ENCODE measurements at places on chromosomes 12 and 14.

DNA sequence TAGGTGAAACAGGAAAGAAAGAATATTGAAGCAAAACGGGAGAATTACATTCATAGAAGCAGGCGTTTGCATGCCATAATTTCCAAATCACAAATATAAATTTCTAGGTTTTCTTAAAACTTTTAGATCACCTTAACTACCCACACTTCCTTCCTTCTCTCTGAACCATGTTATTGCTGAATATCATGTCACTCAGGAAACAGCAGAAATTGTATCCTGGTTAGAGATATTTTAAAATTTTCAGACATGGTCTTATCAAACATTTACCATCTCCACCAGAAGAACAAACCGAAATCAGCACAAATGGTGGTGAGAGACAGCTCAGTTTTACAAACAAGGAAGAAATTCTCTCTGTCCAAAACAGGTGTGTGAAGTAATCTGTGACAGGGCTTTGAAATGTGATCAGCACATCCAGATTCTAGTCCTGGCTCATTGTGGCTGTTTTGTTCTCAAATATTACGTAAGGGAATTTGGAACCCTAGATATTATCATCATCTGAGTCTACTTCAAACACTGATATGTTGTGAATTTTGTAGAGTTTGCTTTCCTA, 16.3 kb downstream of the TESPA1 start:
- DNase-seq: no peak

GRCh38 chr12:6166808-6167207, 33.4 kb upstream of the CD9 start:
- no peak for DNase-seq

- DNase-seq: no peak
Measured at GRCh38 chr12:111596985-111597830, 1.9 kb downstream of the ATXN2 start.

- DNase-seq: no peak
Measured at GRCh38 chr12:57377103-57377840, 53.6 kb downstream of the R3HDM2 start.

DNA sequence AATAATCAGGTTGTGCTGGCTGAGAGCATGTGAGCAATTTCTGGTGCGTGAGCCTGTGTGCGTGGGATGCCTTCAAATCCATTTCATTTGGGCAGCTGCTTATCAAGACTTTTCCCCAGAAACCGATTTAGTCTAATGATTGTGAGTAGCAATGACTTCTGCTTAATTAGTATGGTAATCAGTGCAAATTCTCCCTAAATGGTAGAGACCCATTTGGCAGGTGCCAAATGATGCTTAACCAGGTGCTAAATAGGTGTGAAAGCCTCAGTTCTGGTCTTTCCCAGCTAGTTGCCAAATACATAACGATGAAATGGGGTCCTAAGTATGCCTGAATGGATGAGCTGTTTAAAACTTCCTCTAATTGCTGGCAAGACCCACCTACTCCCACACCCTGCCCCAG, 248.4 kb upstream of the CCDC196 start:
- DNase-seq: no peak

DNA sequence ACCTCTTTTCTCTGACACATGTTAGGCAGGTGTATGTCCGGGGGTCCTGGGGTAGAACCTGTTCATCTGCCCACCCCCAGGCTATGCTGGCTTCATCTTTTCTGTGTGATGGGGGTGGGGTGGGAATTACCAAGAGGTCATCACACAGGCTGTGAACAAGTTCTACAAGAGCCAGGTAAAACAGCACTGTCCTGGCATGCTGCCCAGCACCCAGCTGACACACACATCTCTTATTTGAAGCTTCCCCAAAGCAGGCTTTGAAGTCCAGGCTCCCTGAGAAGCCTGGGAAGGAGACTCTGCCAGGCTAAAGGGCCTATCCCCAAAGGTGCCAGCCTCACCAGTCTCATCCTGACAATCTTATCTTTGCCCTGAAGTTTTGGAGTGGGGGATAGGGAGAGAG, 141.1 kb downstream of the ALG10 start:
- DNase-seq: no peak

GRCh38 chr12:10540776-10541205, 35.1 kb downstream of the EIF2S3B start:
- DNase-seq: peak; percentile 81

DNA sequence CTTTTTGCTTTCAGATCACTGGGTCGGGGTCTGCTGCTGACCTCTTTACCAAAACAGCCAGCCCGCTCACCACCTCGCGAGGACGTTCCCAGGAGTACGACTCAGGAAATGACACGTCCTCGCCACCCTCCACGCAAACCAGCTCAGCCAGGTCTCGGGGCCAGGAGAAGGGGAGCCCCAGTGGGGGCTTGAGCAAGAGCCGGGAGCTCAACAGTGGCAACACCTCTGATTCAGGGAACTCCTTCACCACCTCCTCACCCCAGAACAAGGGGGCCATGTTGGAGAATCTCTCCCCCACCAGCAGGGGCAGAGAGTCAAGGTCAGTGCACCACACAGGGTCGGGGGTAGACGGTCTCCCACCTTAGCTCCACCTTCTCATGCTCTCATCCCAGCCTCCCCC, 33.4 kb upstream of the HSPB8 start:
- DNase-seq: no peak

- no peak for DNase-seq
Measured at GRCh38 chr14:49512571-49512970, 73.6 kb downstream of the RPS29 start.

- peak; percentile 85 for DNase-seq
Measured at GRCh38 chr14:29240066-29240465, 473.5 kb downstream of the FOXG1 start.

DNA sequence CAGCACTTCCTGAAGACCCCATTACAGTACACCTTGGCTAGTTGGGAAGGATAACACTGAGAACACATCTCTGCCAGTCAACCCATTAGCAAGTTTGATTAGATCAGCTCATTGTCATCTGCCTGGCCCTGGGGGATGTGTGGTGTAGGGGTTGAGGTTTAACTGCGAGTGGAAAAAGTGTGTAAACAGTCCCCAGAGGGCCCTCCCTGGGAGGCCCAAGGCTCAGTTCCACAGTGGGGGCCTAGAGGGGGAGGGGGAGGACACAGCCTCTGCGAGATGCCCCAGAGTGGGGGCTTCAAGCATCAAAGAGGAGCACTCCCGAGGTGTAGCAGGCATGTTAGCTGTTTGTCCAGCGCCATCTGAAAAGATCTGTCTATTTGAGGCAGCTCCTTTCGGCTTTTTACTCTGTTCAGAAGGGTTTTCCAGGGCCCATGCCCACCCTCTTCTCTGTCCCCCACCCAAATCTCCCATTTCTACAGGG, 344 bp downstream of the LPAR5 start:
- no peak for DNase-seq

DNA sequence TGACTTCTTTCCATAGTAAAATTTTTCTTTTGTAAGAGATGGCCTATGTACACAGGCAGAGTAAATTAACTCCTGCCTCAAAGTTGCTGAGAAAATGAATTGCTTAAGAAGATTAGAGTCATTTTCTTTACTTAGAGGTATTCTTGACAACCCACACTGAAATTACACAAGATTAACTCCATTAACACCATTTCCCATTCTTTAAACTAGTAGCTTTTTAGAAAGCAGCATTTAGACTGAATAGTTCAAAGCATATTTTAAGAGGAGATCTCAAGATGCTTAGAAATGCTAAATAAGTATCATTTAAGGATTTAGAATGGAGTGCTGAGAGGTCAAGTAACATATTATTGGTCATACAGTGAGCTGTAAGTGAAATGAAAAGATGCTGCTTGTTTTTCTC, 35.5 kb downstream of the PUS7L start:
- DNase-seq: no peak

DNA sequence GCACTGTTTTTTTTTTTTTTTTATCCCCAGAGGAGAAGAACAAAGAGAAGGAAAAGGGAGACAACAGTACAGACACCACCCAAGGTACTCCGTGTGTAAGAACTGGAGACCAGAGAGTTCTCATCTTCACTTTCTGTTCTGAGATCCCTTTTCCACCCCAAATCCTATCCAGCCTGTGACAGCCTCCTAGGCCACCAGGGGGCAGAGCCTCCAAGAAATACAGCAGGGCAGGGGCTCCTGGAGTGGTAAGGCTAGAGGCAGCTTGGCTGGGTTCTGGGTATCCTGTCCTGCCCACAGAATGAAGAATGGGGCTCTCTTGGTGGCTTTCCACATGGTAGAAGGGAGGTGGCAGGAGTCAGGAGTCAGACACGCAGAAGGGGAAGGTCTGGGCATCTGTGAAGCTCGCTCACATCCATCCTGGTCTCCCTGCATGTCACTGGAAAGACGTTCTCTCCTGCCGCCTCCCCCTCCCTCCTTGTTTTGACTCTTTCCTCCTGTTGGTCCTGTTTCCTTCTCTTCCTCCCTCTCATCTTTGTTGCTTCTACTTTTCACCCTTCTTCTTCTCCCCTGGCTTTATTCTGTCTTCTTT, 12.0 kb downstream of the CLSTN3 start:
- peak; percentile 21 for DNase-seq

GRCh38 chr12:88623777-88624548, 43.7 kb upstream of the KITLG start:
- no peak for DNase-seq

DNA sequence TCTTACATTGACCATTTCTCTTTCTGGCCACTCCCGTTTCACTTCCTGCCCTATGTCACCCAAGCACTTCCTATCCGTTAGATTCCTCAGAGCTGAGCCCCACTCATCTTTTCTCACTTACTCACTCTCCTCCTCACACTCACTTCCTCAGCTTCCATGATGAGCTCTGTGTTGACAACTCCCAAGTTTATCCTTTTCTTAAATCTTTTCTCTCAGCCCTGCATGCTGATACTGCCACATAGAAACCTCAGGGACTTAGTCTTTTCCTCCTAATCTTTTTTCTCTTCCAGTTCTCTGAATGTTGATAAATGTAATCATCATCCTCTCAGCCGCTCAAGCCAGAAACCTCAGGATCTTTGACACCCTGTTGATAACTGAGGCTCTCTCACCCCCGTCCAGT, 99.6 kb downstream of the ANO6 start:
- DNase-seq: no peak

GRCh38 chr12:109444259-109444658, 32.8 kb downstream of the KCTD10 start:
- DNase-seq: no peak

DNA sequence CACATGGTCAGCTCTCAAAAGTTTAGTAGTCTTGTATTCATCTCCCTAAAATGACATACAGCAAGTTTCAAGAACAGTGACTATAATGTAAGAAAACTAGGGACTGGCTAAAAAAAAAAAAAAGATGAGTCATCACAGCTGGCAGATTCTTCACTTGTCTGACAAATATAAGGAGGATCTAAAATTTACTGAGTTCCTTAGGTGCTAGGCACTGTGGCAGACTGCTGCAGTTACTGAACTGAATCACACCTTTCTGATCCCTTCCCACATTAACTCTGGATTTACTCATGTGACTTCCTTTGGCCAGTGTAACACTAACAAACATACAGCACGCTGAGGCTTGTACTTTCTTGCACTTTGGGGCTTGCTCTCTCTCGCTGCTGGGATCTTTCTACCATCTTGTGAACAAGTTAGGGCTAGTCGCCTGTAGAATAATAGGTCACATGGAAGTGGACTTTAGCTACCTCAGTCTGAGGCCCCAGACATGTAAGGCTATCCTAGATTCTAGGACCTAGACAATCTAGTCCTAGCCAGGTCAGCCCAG, 32.1 kb downstream of the BAZ1A start:
- DNase-seq: peak; percentile 70

DNA sequence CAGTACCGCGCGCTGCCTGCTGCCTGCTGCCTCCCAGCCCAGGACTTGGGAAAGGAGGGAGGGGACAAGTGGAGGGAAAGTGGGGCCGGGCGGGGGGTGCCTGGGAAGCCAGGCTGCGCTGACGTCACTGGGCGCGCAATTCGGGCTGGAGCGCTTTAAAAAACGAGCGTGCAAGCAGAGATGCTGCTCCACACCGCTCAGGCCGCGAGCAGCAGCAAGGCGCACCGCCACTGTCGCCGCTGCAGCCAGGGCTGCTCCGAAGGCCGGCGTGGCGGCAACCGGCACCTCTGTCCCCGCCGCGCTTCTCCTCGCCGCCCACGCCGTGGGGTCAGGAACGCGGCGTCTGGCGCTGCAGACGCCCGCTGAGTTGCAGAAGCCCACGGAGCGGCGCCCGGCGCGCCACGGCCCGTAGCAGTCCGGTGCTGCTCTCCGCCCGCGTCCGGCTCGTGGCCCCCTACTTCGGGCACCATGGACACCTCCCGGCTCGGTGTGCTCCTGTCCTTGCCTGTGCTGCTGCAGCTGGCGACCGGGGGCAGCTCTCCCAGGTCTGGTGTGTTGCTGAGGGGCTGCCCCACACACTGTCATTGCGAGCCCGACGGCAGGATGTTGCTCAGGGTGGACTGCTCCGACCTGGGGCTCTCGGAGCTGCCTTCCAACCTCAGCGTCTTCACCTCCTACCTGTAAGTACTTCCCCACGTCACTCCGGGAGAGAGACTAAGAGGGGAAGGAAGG, at the start of gene LGR5:
TSS of gene LGR5 (plus strand) at position 186 of the 732 bp plus-strand sequence. CDS start at position 469, 283 bp downstream.
- no peak for DNase-seq

GRCh38 chr14:74649167-74649566, 37.1 kb upstream of the LTBP2 start:
- no peak for DNase-seq

DNA sequence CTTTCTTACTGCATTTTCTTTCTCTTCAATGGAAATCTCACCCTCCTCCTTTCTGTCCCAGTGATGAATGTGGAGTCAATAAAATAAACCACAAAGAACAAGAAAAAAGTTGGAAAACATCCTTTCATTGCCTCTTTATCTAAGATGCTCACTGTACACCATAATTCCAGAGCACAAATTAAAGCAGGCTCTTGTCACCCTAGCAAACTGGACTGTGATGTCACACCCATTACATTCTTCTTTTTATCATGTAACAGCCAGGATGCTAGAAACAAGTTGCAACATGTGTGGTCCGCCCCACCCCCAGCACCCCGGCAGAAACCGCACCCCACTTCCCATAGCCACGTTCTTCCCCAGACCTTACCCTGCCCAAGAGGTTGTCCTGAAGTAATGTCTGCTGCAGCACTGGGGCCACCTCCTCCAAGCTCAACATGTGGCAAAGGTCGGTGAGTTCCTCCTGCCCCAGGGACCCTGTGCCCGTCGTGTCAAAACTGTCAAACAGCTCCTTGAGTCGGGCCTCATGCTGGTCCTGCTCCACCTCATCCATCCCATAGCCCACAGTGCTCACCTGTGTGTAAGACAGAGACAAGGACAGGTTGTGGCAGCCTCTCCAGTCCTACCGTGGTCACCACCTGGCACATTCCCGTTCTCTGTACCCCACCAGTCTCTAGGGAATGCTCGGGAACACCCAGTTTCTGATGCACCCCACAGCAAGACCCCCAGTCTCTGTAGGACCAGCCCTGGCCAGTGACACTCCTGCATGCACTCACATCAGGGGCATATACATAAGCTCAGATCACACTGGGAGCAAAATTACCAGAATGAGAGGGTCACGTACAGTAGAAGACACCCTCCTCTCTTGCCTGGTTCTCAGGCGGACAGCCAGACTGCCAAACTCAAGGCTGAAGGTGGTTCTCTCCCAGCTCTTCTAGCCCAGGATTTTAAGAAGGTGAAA, 9.2 kb downstream of the NIN start:
- DNase-seq: no peak

GRCh38 chr14:22549324-22549962, 39.6 kb downstream of the DAD1 start:
- DNase-seq: no peak

Measured in stromal cell of bone marrow (primary cell).